ENCODE measurements at places on chromosomes 4 and X.

- no peak for DNase-seq
Measured at GRCh38 chrX:118272242-118272641, 73.7 kb upstream of the WDR44 start.

- no peak for DNase-seq
Measured at GRCh38 chr4:31575504-31575903, 855.3 kb downstream of the PCDH7 start.

DNA sequence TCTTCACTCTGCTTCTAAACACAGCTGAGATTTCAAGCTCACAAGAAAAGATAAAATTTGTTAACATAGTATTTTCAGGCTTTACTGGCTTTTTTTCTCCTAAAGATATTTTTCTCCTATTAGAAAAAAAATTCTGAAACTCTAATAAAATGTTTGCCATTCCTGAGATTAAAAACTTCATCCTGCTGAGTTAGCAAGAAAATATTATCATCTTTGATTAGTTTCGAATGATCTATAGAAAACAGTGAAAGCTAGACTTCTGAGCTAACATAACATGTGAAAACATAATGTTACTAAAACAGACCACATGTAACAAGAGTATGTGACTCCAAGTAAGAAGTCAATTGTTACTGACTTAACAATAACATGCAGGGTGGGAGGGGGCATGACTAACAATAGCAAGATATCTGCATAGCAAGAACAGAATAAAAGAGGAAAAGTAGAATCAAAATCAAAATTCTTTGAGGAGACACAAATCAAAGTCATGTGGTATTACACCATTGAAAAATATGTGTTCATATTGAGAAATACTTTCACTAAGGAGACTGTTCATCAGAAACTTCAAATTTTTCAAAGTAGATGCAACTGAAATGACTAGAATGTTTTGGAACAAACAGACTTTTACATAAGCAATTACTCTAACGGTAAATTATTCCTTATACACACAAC lies 14.5 kb downstream of the TBCK start:
- no peak for DNase-seq

- no peak for DNase-seq
Measured at GRCh38 chr4:105059337-105059736, 87.3 kb upstream of the TET2 start.

Measured in HuH-7 (cell line).